ENCODE measurements at places on chromosomes 3 and 15.

- no peak for DNase-seq
Observed at GRCh38 chr3:16990163-16990562, 105.4 kb downstream of the PLCL2 start.

DNA sequence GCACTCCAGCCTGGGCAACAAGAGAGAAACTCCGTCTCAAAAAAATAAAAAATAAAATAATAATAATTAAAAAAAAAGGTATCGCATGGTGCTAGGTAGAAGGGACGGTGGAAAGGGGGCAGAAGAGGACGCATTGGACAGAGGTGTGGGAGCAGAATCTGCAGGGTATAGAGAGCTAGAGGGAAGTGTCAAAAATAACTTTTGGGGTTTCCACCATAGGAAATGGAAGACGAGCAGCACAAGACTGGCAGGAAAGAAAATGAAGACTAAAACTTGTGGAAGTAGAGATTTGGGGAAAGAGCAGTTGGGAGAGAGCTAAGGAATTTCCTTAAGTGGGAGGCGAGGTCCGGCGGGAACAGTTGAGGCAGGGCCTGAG, 585 bp upstream of the MKRN2 start:
- DNase-seq = no peak

- no peak for DNase-seq
Observed at GRCh38 chr3:124149771-124150170, 157.8 kb upstream of the ROPN1 start.

- no peak for DNase-seq
Observed at GRCh38 chr3:129005526-129006303, 4.6 kb downstream of the EFCC1 start.

GRCh38 chr3:19467761-19468160, 319.5 kb downstream of the KCNH8 start:
- DNase-seq = no peak

DNA sequence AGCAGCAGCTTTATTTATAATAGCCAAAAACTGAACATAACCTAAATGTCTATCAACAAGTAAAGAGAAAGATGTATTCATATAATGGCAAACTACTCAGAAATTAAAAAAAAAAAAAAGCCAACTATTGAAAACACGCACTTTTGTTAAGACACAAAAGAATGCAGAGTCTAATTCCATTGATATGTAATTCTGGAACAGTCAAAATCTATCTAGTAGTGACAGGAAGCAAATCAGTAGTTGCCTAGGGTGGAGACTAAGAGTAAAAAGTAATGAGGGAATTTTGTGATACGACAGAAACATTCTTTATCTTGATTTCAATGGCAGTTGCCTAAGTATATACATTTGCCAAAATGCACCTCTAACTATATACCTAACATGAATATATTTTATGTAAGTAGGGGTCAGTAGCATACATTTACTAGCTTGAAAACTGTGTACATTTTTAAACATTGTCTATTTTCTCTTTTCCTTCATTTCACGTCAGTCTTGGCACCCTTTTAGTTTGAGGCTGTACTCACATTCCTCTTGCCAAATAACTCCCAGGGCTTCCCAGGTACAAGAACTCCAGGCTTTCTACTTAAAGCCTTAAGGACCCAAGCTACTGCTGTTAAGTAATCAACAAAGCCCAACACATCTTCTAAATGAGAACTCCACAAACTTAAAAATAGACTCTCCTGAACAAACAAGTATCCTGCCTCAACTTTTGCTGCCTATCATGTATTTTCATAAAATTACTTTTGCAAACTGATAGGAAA, 54.7 kb downstream of the ADAM10 start:
- no peak for DNase-seq

DNA sequence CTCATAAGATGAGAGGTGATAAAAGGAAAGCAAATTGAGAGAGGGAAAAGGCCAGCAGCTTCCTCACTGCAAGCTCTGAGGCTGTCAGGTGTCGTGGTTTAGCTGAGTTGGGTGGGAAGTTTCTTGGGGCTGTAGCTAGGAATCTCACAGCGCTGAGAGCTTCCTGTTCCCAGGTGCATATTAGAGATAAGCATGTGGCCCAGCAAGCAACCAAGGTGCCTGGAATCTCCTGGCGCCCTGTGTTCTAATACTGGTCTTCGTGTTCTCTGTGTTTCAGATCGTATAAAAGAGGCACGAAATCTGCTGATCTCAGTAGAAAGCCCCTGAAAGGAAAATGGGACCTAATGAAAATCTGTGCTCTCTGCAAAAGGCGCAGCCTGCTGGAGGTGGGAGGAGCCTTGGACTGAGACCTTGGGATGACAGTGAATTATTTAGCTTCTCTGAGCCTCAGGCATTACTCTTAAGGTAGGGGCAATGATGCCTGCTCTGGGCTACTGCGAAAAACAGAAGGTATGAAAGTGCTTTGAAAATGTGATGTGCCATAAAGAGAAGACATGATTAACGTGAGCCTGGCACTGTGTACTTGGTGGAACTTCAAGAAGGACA, 499.9 kb downstream of the TBL1XR1 start:
- no peak for DNase-seq

GRCh38 chr3:161267646-161268045, 46.5 kb downstream of the NMD3 start:
- no peak for DNase-seq

All from stimulated activated CD4-positive, alpha-beta T cell treated with anti-CD3 and anti-CD28 coated beads, Interleukin-2, amount 100 ng/mL, for 24 hours (primary cell).